ENCODE measurements at places on chromosomes 7 and 10. TPM values are rescaled to one million over a fixed set of nuclear protein-coding genes. Genes with fewer than 3 reads are reported as not detected.

TRIM50 gene
- total RNA-seq = 0.47 TPM

BAIAP2L1 gene
- 31.5 TPM for total RNA-seq

CLDN4 gene
- 24.9 TPM for total RNA-seq

GIMAP5 gene
- total RNA-seq = not detected

CCZ1B gene
- total RNA-seq = 62.1 TPM

JCAD gene
- 19.1 TPM for total RNA-seq
